ENCODE measurements at places on chromosomes 16 and 17.

DNA sequence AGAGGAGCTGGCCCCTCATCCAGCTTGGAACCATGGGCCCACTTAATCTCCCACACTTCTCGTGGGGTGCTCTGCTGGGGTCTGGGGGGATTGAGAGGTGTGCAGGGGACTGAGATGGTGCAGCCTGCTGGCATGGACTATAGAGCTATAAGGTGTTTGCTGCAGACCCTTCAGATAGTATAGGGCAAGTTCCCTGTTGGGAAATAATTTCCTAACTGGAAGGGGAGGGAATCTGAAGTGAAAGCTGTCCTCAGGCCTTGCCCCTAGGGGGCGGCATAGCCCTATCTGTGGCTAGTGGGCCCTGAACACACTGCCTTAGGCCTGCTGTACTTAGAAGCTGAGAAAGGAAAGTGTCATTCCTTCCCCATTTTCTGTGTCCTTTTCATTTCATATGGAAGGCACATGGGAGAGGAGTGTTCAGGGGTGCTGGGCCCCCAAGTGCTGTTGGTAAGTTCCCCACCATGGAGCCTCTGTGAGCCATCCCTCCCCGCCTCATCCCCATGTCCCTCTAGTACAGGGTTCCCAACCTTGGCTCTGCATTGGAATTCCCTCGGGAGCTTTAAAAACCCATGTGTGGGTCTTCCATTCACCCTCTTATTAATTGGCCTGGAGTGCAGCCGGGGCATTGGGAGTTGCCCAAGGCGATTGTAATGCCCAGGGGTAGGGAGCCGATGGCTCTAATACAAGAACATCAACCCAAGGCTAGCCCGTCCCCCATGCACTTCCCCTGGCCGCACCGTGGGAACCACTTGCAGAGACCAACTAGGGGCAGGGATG lies 19.7 kb downstream of the GOSR2 start:
- peak; percentile 74 for DNase-seq

DNA sequence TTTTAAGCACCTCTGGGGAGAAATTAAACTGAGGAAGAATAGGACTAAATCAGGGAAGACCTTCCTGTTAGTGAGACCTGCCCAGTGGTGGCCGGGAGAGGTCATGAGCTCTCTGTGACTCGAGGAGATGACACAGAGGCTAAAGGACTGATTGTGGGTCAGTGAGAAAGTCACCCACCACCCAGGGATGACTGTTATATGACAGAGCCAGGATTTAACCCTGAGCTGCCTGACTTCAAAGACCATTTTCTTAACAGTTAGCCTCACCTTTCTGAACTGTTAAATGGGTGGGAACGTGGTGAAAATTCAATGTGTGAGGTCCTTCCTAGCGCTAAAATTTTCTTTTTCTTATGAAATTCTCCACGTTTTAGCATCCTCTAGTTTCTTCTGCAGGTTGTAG lies 72.5 kb downstream of the WSB1 start:
- no peak for DNase-seq

DNA sequence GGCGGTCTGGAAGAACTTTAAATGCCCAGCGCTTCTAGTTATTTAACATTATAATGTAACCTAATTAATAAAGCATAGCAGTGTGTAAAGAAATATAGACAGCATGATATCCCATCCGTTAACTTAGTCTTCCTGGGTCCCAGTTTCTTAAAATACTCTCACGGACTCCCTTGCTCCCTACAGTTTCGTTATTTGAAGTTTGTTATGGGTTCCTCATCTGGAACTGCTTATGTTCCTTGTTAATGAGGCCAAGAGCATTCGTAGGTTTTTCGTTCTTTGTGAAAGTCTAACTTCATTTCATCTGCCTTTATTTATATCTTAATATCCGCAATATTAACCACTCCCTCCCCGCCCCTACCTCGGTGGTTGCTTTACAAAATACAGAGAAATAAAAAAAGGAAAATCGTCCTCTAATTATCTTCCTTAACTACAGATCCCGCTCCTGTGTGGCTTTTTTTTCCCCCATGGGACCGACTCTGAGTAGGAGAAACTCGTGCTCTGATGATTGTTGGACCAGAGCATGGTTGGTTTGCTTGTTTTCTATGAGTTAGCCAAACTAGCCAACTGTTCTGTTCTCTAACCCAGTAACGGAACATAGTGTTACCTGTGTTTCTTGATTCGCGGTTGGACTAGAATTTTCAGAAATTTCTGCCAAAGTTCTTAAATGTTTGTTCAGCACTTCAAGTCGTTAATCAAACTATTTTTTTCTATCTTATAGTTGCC lies 863 bp downstream of the ADPRM start:
- peak; percentile 11 for DNase-seq

GRCh38 chr17:27873746-27874145 lies 19.4 kb downstream of the LYRM9 start:
- DNase-seq: no peak

DNA sequence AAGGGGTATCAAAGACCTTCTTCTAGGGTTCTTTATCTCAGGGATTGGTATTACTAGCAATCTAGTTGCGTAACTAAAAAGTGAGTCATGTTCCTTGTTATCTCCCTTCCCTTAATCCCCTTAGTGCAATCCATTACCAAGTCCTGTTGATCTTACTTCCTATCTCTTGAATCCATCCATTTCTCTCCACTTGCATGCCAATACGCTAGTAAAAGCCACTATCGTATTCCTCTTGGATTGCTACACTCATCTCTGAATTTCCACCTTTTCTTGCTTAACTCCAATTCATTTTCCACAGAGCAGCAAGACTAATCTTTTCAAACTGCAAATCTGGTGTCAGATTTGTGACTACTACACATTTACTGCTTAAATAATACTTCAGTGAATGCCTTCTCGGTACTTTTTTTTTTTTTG lies 1.8 kb upstream of the ADAT1 start:
- no peak for DNase-seq

DNA sequence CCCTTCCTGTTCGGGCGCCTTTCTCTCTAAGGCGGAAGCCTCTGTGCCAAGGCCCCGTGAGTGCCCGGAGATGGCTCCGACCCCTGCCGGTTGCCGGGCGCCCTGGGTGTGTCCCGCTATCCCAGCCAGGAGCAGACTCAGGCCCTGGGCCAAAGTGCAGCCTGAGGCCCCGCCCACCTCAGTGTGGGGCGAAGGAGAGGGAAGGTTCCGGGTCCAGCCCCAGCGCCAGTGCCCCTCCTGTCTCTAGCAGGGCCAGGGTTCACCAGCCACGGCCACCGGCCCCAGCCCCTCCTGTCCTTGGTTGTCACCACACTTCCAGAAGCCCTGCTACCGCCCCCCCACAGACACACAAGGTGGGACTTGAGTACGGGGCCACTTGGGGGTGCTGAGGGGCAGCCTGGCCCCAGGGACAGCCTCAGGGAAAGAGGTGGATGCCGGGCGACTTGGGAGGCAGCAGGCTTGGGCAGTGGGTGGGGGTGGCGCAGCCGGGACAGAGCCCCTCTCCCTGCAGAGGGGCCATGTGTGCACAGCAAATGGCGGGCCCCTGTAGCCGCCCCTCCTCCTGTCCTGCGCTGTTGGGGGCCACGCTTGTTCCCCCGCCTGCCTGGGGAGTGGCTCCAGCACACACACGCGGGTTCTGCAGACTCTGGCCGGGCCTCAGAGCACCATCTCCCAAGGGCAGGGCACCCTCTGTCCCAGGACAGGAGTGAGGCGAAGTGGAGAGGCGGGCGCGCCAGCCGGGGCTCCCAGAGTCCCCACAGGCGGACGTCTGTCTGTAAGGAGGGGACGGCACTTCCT lies 6.0 kb downstream of the C1QTNF8 start:
- DNase-seq: no peak

- no peak for DNase-seq
Observed at GRCh38 chr17:45732926-45733505, 51.1 kb upstream of the CRHR1 start.

DNA sequence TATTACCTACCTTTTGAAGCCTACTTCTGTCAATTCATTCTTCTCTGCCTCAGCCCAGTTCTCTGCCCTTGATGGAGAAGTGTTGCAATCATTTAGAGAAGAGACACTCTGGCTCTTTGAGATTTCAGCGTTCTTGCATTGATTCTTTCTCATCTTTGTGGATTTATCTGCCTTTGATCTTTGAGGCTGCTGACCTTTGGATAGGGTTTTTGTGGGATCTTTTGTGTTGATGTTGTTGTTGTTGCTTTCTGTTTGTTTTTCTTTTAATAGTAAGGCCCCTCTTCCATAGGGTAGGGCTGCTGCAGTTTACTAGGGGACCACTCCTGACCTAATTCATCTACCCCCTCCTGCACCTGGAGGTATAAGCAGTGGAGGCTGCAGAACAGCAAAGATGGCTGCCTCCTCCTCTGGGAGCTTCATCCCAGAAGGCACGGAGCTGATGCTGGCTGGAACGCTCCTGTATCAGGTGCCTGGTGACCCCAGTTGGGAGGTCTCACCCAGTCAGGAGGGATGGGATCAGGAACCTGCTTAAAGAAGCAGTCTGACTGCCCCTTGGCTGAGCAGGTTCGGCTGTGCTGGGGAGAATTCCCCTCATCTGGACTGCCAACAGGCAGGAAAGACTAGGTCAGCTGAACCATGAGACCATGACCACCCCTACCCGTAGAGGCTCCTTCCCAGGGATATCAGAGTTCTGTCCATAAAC lies 28.0 kb downstream of the NFATC3 start:
- no peak for DNase-seq

GRCh38 chr16:69823831-69824563 lies 61.9 kb downstream of the WWP2 start:
- peak; percentile 55 for DNase-seq

GRCh38 chr17:80795754-80796153 lies 195.9 kb upstream of the CHMP6 start:
- no peak for DNase-seq

DNA sequence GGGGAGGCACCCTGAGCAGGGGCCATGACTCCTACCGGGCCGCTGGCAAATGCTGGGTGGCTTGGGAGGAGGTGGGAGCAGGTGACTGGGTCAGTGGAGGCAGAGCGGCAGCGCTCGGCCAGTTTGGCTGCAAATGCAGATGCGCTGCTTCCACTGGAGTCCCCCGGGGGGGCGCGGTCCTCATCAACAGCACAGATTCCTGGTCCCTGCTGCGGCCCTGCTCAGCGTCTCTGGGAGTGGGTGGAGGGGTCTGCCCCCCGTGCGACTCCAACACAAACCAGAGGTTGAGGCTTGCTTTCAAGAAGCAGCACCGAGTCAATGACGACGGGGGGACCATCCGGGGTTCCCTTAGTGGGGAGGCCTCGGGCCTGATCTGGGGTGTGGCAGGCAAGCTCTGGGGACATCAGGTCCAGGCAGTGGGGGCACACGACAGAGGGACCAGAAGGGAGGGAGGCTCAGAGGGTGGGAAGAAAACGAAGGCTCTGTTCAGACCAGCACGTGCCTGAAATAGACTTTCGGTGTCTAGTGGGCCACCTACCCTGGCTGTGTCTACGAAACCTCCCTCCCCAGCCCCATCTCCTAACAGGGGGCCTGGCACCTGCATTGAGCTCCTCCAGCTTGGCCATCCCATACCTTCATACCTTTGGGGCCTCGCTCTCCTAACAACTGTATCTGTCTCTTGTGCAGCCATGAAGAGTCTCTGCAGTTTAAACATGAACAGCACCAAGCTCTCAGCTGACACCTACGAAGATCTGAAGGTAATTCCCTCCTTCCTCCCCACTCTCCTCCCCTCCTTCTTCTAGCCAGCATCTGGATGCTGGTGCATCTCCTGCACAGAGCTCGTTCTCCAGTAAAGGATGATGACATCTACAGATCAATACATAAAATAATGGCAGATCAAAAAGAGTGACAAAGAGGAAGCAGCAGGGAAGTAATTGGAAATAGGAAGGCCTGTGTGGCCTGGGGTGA lies 72.5 kb upstream of the PLCG2 start:
- no peak for DNase-seq

DNA sequence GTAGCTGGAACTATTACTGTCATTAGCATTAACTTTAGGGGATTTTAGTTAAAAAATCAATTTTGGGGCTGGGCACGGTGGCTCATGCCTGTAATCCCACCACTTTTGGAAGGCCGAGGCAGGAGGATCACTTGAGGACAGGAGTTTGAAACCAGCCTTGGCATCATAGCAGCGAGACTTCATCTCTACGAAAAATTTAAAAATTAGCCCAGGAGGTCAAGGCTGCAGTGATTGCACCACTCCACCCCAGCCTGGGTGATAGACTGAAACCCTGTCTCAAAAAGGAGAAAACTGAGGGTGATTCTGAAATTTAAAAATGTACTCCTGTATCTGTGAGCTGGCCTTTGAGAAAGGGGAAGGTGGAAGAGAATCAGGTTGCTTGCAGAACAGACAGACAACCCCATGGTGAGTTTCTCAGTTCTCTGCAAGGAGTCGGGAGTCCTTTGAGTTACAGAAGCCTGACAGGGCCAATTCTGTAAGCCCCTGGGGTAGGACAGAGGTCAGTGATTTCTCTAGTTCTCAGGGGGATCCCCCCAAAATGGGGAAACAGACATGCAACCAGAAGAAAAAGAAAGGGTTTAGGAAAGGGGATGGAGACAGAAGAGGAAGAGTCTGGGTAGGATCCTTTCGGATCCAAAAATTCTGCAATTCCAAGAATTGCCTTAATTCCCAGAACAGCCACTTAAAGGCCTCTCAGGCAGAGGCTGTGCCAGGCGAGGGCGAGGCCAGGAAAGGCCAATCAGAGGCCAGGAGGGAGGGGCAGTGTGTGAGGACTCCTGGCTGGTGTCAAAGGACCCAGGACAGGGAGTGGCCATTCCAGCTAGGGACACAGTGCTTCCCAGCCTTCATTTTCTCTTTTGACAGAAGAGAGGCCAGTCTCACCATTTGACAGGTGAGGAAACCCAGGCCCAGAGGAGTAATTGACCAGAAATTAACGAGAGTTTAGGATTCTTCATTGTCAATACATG lies 6.7 kb downstream of the NUPR1 start:
- no peak for DNase-seq

GRCh38 chr17:57755480-57756070 lies 10.5 kb upstream of the CCDC182 start:
- no peak for DNase-seq

DNA sequence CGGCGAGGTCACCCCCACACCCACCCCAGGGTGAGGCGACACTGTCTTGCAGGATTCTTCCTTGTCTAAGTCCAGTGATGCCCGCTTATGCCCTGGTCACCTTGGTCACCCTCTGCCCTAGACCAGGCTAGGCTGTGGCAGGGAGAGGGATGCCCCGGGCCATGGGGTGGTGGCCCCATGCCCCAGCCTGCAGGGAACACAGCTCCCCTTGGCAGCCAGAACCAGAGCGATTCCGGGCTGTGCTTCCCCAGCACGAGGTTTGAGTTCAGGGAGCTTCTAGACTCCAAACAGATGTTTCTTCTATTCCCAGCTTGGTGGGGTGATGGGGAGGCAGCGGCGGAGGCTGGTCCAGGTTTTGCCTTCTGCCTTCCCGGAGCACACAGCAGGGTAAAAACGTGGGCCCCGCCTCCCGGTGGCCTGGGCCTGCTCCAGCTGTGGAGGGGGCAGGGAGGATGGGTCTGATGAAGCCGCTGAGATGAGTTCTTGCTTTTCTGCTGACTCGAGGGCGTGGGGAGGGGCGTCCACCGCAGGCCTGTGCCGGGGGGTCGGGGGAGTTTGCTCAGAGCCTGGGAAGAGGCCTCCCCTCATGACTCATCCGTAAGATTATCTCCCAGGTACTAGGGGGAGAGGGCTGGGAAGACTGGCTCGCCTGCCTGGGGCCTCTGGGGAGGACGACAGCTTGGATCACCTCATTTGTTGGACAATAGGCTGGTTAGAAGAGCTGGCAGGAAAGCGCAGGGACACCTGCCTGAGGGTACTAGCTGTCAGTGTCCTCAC lies 15.4 kb downstream of the SMTNL2 start:
- no peak for DNase-seq

- DNase-seq: no peak
Observed at GRCh38 chr17:82793974-82794630, 42.2 kb downstream of the TBCD start.
